ENCODE measurements at places on chromosomes 3 and 15.

DNA sequence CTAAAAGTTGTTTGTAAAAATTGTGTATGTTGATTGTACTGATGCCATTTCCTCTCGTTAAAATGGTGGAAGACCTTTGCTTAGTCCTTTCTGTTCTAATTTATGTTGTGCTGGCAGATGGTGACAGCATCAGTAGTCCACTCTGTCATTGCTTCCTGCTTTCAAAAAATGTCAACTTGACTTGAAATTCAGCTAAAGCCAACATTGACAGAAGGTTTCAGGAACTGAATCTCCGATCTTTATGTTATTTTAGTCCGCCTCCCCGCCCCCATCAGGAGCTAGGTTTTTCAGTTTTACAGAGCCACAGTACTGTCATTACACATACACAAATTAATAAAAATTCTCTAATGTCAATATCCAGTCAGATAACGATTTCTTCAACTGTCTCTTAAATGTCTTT, 1.5 kb downstream of the CEP63 start:
- no peak for DNase-seq

- DNase-seq = no peak
These were observed 152.3 kb upstream of the STAC start for GRCh38 chr3:36227980-36228379.

GRCh38 chr3:50572801-50573371, 3.6 kb downstream of the HEMK1 start:
- no peak for DNase-seq

DNA sequence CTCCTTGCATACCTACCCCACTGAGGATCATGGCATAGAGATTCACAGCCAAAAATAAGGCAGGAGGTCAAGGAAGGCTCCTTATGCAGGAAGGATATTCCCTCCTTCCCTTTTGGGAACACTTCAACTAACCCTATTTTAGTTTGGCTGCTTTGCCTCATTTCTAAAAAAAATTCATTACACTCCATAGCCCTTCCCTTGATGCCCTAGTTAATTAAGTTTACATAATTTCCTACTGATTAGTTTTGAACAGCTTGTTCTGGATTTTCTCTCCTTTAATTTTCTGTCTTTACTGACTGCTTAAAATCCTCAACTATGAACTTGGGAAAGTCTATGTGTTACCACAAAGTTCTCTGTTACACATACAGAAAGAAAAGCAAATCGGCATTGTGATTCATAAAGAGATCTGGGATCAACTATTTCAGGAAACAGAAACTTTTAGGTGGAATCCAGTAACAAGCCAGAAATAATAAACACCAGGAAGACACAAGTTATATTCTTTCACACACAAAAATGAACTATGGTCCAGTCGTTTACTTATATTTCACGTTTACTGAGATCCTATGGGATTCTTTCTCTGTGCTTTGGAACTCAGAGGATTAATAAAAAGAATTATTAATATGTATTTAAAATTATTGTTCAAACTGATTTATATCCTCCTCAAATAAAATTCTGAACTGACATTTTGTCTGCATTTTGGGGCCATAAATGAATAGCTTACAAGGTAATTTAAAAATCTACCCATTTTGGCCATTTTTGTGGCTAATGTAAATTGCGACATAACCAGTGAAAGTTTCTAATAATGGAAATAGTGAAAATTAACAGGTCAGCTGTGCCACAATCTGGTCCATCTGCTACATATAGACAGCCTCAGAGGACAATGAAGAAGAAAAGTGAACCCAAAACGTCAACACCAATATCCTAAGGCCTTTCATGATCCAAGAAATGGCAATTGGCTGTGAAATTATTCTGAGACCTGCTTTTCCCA, 113.8 kb downstream of the FRMD5 start:
- DNase-seq = no peak
